ENCODE measurements at places on chromosomes 3 and 15. TPM values are rescaled to one million over a fixed set of nuclear protein-coding genes. Genes with fewer than 3 reads are reported as not detected.

DNA sequence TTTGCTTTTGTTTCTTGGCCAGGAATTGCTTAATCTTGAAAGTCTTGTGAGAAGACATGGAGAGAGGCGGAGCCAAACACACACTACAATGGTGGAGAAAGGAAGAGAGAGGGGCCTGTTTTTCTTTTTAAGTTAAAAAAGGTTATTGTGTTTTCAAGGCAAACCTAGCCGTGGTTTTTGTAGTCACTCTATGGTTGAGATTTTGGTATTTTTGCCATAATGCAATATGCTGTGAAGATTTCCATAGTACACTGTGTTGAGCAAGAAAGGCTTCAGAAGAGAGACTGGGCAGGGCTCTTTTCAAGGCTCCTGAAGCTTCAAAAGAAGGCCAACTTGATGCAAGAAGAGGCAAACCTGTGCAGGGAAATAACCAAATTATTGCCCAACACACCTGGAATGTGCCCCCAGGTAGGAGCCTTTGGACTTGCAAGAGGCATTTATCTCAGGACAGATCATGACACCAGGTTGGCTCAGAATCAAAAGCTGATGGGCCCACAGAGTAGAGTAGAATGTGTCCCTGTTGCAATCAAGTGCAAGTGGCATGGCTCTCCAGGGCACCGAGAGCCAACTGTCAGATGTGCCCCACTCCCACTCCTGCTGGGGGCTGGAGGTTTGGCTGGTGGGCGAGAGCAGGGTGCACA lies 22.1 kb downstream of the AMOTL2 start:
- ATAC-seq = peak; percentile 17

The LEKR1 gene
- not detected for total RNA-seq

DNA sequence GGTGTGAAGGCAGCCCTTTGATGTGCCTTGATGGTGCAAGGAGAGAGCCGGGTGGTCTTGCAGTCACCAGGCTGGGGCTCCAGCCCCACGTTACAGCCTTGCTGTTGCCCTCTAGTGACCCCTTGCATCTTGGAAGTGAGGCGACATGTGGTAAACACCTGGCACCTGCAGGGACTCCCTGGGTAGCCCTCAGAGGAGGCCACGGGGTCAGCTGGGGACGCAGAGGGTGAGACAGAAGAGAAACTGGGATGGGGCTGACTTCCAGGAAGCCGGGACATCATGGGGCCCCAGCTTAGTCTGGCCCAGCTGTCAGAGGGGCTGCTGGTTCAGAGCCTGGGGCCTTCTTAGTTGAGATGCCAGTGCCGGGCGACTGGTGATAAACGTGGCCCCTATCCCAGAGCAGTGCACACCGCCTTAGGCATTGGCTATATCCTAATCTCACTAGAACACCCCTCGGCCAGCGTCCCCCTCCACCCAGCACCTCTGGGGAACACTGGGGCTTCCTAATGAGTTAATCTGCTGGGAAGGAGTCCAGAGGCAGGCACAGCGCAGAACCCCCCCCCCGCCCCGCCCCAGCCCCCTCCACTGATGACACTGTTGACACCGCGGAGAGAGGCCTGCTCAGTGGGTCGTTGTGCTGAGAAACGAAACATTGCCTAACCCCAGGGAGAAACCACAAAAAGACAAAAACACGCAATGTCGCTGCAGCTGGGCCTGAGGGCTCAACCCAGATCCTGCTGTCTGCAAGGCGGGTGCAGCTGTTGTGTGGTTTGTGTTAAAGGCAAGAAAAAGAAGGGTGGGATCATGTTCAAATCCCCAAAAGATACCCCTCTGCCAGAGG lies 60.5 kb upstream of the KLF13 start:
- ATAC-seq = peak; percentile 46

GRCh38 chr15:93189561-93189960 lies 100.5 kb upstream of the RGMA start:
- no peak for ATAC-seq

DNA sequence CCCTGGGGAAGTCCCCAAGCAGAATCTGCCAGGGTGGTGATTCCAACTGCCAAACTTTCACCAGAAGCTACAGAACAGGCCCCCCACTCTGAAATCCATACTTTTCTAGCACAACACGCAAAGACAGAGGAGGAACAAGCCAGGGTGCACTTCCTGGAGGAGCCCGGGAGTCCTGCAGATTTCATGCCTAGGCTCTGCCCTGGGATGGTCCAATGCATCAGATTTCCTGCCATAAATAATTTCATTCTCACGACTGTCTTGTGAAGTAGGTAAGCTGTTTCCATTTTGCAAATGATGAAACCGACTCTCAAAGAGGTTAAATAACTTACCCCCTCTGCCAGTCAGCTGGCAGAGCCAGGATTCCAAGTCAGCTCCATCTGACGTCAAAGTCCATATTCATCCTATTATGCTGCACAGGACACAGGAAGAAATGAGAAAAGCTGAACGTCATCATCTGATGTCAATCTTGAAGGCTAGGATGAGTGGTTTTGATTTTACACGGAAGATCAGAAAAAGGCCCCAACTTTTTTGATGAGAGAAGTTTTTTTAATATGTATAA lies 134.8 kb upstream of the IGF1R start:
- no peak for ATAC-seq

GRCh38 chr3:52572221-52572620 lies 35.8 kb downstream of the UQCC5 start:
- ATAC-seq = no peak

DNA sequence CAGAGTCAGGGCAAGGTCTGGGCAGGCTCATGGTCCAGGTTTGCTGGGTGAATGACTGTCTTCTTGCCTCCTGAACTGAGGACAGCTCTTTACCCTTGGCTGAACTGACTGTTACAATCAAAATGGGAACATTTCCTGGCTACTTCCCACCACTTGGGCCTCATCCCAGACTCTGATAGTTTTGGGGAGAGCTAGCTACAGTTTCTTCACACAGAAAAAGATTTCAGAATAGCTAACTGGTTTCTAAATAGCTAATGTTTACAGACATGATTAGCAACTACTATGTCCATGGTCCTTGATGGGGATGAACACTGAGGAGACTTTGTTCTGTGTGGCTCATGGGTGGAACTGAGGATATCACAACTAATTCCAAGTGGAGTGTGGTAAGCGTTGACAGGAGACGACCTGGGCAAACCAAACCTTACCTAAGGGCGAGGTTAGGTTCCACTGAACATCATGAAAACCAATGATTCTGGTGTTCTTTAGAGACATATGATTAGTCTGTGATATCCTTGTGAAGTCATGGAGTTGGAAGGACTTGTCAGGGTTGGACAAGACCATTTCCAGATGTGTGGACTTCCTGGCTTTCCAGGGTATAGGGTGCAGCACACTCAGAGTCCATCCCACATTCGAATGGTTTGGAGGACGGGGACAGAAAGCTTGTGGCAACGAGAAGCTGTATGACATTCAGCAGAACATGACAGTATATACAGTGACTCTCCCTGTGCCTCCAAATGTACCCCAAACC lies 7.3 kb downstream of the ALPK3 start:
- peak; percentile 80 for ATAC-seq

The SI gene
- total RNA-seq = not detected

DNA sequence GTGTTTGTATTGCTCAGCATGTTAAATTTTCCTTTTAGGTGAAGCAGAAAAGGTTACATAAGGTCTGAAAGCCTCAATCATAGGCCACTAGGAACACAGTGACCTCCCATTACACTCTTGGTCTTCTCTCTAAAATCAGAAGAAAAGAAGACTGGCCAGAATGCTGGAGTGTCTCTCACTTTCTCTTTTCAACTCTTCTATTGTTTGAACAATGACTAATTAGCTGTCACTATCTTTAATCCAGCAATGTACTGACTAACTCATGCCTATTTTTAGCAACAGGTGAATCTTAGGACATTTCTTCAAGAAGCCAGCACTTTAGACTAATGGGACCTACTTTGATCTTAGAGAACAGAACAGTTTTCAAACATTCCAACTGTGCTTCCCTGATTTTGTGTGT lies 142.8 kb downstream of the TGFBR2 start:
- ATAC-seq = no peak

The NRROS gene
- total RNA-seq = 8.8 TPM

DNA sequence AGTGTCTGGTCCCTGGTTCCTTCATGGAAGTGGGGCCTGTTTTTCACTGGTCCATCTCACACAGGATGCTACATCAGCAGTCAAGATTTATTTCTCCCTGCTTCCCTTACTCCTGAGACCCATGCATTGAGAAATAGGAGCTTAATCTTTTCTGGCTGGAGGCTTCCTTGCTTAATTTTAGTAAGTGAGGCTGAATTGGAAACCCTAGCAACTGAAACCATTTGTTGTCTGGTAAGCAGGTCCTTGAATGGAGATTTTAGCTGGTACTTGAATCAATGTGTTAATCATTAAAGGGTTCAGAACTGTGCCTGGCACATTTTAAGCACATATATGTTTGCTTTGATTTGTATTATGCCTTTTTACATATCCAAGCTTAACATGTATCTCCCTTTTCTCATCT lies 20.2 kb upstream of the MEF2A start:
- no peak for ATAC-seq

Measured in gastroesophageal sphincter (tissue), 4 donors.